ENCODE measurements at places on chromosomes 1 and 21.

DNA sequence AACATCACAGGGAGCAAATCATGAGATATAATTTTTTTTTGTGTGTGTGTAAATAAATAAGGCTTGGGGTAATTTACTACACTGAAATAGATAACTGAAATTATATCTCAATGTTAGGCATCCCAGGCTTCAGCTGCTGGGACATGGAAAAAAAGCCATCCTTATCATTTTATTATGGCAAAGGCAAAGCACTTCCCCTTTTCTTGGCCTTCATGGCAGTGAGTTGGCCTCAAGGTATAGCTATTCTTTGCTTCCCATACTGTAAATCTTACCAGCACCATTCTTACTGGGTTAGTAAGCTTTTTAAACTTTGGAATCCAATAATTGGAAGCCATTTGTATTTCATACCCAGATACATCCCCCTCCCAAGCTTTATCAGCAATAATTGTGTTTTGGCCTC lies 29.0 kb downstream of the RBM11 start:
- DNase-seq: no peak

- no peak for DNase-seq
These were observed 3.4 kb upstream of the RGS16 start for GRCh38 chr1:182607566-182607965.

DNA sequence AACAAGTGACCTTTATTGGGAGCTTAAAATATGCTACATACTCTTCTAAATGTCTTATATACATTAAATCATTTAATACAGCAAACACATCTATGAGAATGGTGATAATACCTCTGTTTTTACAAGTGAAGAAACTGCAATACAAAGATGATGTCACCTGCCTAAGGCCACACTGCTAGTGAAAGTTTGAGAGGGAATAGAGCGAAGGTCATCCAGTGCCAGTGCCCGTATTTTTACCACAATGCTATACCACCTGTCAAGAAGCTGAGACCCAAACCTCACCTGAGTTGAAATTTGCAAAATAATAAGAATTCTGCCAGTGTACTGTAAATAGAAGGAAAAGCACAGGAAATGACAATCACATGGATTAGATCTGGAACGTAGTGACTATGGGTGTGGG lies 200.4 kb upstream of the TMPRSS15 start:
- DNase-seq: no peak

- DNase-seq: peak; percentile 48
These were observed 95.9 kb downstream of the PTPRU start for GRCh38 chr1:29332204-29332603.

GRCh38 chr1:156814571-156815260 lies 1.9 kb downstream of the SH2D2A start:
- DNase-seq: no peak

GRCh38 chr1:76070538-76070937 lies 4.0 kb upstream of the ST6GALNAC3 start:
- DNase-seq: no peak

GRCh38 chr1:30678209-30678608 lies 45.2 kb downstream of the MATN1 start:
- DNase-seq: no peak

DNA sequence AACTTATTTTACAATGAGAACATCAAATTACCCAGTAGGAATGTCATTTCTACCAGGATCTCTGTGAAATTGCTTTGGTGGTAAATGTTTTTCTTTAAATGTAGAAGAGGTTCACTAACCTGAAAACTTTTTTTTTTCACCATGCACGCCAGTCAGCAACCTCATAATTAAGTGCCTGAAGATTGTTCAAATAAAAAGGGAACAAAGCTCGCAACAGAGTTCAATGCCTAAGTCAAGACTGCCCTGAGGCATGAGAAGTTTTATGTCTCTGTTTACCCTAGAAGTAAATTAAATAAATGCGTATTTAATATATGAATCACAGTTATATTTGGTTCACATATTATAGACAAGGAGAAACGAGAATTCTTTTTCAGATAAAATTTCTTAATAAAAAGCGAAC lies 13.8 kb upstream of the SYDE2 start:
- no peak for DNase-seq

- no peak for DNase-seq
These were observed 22.8 kb downstream of the PPFIA4 start for GRCh38 chr1:203049077-203049476.

- DNase-seq: no peak
These were observed 8.9 kb downstream of the ZMPSTE24 start for GRCh38 chr1:40266786-40267535.

- peak; percentile 40 for DNase-seq
These were observed 55.1 kb downstream of the PRDX6 start for GRCh38 chr1:173532237-173532636.

DNA sequence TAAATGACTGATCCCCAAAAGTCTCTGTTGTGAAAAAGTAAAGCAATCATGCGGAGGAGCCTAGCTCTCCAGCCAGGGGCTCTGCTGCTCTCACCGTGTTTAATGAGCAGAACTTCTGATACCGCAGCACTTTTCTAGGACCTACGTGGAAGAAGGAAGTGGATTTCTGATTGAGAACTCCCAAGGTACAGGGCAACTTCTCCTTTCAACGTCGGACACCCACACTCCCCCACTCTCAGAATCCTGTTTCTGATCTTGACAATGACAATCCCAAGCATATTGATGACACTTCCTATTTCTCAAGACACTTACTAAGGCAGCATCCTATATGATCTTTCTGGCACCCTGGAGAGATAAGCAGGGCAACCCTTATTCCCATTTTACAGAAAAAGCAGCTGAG lies 78.4 kb downstream of the PROX1 start:
- DNase-seq: no peak

DNA sequence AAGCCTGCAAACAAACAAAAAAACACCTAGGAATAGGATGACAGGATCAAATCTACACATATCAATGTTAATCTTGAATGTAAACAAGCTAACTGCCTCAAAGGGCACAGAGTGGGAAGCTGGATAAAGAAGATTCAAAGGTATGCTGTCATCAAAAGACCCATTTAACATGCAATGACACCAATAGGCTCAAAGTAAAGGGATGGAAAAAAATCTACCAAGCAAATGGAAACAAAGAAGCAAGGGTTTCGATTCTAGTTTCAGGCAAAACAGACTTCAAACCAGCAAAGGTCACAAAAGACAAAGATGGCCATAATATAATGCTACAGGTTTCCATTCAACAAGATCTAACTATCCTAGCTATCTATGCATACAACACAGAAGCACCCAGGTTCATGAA lies 16.2 kb upstream of the OR2T10 start:
- DNase-seq: no peak

- no peak for DNase-seq
These were observed 124.1 kb downstream of the RYR2 start for GRCh38 chr1:237166086-237166485.

DNA sequence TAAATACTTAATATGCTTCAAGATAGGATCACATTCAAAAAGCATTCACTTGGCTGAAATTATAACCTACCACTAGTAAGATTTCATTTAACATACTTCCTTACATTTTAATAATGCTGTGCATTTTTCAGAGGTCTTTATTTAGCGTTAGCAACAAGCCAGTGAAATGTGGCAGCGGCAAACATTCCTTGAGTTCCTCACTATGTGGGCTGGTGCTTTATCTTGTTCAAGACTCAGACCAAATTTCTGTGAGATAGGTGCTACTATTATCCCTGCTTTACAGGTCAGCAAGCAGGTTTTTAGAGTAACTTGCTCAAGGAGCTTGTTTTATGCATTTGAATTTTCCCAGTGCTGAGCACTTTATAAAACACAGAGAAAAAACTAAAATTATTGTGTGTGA lies 132.7 kb downstream of the PLPPR4 start:
- peak; percentile 2 for DNase-seq

- DNase-seq: peak; percentile 45
These were observed 160.2 kb downstream of the NTMT2 start for GRCh38 chr1:170305777-170306512.

DNA sequence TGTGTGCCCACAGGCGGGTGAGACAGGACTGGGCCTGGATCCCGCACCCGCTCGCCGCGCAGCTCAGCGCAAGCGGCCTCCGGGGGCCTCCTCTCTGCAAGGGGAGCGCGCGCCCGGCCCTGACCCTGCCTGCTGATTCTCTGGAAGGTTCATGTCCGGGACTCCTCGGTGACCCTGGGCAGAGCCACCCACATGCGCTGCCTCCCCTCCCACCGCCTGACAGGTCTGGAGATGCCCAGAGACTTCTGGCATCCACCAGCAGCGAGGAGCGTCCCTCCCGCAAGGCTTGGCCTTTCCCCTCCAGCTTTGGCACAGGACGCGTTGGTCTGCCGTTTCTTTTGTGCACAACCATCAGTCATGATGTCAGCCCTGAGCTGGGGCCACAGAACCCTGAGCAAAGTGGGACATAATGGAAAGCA lies 42.0 kb upstream of the COL6A2 start:
- DNase-seq: peak; percentile 48

All from fibroblast of the aortic adventitia (primary cell).